ENCODE measurements at places on chromosomes 11 and 22.

DNA sequence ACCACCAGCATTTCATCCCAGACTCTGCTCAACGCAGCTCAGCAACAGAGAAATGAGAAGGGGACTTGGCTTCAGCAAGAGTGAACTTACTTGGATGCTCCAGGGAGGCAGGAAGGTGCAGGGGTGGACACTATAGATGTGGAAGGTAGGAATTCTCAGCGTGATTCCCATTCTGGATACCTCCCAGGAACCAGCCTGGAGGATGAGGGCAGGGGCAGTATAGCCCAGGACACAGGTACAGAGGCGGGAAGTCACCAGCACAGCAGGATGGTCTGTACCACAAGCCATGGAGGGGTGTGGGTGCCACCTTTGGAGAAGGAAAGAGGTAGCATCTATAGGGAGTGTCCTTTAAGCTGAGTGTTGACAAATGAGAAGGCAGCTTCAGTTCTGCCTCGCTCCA, 1275.2 kb downstream of the TBC1D22A start:
- DNase-seq, result no peak

DNA sequence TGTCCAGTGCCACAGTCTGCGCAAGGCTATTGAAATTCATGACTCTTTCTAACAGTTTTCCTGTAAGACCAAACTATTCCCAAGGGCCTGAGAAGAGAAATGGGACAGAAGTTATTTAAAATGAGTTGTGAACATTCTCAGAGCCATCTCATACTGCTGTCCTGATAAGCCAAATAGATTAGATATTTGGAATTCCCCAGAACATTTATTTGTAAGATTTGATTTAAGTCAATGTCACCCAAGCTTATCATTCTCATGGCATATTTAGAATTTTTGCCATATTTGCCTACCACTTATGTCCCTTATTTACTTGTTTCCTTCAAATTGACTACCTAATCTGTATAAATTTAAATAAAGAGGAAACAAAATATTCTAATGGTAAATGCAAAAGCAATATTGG, 82.4 kb downstream of the NAV2 start:
- DNase-seq, result no peak

- DNase-seq, result no peak
Observed at GRCh38 chr11:107385361-107385981, 72.2 kb downstream of the CWF19L2 start.

DNA sequence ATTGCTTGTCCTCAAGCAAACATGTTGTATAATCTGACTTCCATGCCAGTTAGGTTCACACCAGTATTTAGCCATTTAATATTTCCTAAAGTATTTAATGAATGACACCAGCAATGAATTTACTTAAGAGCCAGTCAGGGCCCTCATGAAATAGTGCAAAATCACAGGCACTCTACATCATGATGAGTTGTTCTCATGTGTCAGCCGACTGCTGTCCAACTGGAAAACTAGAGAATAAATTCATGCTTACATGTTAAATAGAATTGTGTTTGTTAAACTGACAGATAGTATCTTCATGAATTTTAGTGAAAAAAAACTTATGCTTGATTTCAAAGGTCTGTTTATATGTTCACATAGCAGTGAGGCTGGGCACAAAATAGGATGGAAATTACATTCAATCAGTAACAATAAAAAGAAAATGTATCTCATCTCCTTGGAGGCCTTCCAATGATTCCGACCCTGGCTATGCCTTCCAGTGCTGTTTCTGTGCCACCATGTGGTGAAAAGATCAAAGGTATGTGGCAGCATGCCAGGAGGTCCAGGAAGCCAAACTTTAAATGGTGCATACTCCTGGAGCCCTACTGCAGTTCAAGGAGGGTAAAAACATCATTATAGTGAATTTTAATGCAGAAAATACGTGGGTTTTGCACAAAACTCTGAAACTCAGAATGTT, 45.2 kb downstream of the CTSC start:
- DNase-seq, result no peak

- DNase-seq, result no peak
Observed at GRCh38 chr22:37079668-37080171, 28.2 kb downstream of the KCTD17 start.

DNA sequence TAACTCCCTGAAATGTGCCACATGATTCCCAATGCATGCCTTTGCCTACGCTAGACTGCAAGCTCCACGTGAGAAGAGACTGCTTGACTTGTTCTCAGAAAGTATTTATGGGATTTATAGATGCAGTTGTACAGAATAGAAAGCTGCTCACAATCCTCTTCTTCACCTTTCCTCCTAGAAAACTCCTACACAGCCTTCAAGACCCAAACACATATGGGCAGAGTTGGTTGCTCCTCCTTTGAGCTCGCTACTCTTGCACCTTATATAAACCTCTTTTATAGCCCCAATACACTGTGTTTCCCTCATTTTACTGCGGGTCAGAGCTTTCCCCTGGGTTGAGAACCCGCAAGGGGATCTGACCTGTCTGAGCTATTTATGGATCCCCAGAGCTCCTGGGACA, 16.4 kb downstream of the C1QTNF6 start:
- no peak for DNase-seq

Data from 8988T (cell line).